Activated CD4-positive, alpha-beta T cell treated with anti-CD3 and anti-CD28 coated beads for 36 hours (primary cell): ENCODE measurements at places on chromosomes 16 and 17. TPM values are rescaled to one million over a fixed set of nuclear protein-coding genes. Genes with fewer than 3 reads are reported as not detected.

DNA sequence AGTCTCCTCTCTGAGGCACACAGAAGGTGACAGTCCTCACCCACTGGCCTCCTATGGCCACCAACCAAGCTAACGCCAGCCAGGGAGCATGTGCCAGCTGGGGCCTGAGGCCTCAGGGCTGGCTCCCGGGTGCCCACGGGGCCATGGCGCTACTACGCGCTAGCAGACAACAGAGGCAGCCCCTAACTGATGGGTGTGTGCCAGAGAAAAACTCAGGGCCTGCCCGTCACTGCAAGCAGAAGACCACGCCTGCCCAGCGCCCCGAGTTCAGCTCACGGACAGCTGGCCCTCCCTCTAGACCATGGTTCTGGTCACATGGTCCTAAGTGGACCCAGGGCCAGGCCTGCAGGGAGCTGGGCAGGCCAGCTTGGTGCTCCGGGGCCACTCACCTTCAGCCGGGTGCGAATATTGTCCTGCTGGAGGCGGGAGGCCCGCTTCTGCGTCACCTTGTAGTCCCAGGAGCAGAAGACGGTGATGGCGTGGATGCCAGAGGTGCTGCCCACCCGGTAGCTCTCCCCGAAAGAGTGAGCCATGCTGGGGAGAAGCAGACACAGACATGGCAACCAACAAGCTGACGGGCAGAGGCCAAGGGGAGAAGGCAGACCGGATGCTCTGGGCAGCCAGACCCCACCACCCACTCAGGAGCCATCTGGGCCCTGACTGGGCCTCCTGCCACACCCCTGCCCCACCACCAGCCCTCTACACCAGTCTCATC, 6.2 kb downstream of the TMC6 start:
- peak; percentile 25 for DNase-seq
- no peaks in the 10 kb centered on the region for H3K27me3 ChIP-seq
- peak overlapping the region; percentile 66 for H3K4me3 ChIP-seq
- H3K4me1 ChIP-seq, result peaks cover 66% of the 10 kb centered on the region
- H3K36me3 ChIP-seq, result peaks cover 56% of the 10 kb centered on the region

- H3K27ac ChIP-seq, result peak overlapping the region; percentile 95
- peak; percentile 80 for DNase-seq
- peaks cover 35% of the 10 kb centered on the region for H3K36me3 ChIP-seq
- peaks cover 91% of the 10 kb centered on the region for H3K4me1 ChIP-seq
- H3K4me3 ChIP-seq, result peak overlapping the region; percentile 62
- no peaks in the 10 kb centered on the region for H3K27me3 ChIP-seq
Observed at GRCh38 chr17:77445760-77446532, 305.2 kb downstream of the SEC14L1 start.

DNA sequence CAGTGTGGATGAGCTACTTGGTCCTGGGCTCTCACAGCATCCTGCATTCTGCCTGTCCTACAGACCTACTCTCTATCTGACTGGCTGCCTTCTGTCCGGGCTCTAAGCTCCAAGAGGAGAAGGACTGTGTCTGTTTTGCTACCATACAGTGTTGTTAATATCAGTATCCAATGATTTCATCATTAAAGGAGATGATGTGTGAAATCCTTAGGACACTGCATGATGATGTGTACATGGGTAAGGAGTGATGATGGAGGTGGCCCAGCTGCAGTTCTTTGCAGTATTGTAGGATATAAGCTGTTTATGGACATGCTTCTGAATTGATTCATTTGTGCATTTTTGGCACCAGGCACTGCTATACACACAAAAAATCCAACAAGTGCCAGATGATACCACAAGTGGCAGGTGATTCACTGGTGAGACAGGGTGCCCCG, 536.9 kb upstream of the CDH11 start:
- no peak overlapping the region for H3K4me3 ChIP-seq
- H3K27me3 ChIP-seq, result peaks cover 3% of the 10 kb centered on the region
- no peak overlapping the region for H3K27ac ChIP-seq
- H3K4me1 ChIP-seq, result no peaks in the 10 kb centered on the region

DNA sequence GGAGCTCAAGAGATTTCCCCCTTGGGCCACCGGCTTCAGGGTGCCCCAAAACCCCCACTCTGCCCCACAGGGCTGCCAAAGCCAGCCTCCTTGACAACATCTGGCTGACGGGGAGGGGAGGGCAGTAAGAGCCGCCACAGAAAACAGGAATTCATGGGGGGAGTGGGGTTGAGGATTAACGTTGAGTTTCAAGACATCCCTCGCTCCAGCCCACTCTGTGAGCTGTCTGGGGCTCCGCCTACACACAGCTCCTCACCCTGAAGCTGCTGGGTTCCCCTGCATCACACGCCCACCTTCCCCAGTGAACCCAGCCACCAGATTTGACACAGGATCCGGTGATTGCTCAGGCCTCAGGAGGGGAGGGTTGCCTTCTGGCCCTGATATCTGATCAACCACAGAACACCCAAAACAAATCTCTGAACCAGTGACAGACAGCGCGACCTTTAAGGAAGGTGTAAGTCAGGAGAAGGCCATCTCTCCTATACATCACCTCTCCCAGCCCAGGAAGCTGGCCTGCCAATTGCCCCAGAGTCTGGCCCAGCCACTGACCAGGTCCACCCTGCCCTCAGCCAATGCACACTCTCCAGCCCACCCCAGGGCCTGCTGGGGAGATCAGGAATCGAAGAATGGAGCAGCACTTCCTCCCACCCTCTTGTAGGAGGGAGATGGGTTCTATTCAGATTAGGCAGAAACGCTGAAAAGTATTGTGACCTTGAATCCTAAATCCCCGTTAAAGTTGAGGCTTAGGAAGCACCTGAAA, 132.1 kb downstream of the CLEC16A start:
- H3K27me3 ChIP-seq, result no peaks in the 10 kb centered on the region
- H3K27ac ChIP-seq, result peak overlapping the region; percentile 89
- H3K36me3 ChIP-seq, result peaks cover 35% of the 10 kb centered on the region
- H3K4me3 ChIP-seq, result peak overlapping the region; percentile 15
- H3K4me1 ChIP-seq, result peaks cover 96% of the 10 kb centered on the region
- peak; percentile 87 for DNase-seq

PLXDC1 gene
- 2.4 TPM for total RNA-seq

DNA sequence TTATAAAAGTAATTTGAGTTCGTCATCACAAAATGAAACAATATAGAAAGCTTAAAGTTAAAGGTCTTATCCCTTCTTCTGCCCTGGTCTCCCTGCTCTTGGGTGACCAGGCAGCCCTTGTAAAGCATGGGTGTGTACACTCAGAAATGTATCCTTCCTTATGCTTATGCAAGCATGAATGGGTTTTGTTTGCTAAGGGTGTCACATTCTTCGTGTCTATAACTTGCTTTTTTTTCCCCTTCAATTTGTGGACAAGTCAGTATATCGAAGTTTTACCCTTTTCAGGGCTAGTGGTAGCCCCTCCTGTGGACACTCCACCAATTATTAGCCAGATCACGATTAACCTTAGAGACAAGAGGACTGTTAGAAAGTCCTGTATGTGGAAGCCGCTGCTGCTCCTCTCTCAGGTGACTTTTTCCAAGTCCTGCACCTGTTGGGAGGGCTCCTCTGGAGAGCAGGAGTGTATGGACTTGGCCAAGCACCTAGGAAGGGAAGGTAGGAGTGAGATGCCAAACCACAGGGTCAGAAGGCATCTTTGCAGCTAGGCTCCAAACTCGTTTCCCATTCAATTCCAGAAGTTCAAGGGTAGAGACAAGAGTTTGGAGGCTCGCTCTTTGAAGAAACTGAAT, 50.9 kb downstream of the LDHD start:
- H3K36me3 ChIP-seq, result no peaks in the 10 kb centered on the region
- DNase-seq, result no peak
- H3K27ac ChIP-seq, result no peak overlapping the region
- H3K4me3 ChIP-seq, result peak overlapping the region; percentile 56
- H3K27me3 ChIP-seq, result no peaks in the 10 kb centered on the region

- peak; percentile 93 for DNase-seq
- H3K4me1 ChIP-seq, result peaks cover 95% of the 10 kb centered on the region
- H3K36me3 ChIP-seq, result peaks cover 27% of the 10 kb centered on the region
Observed at GRCh38 chr17:77404812-77405581, 264.2 kb downstream of the SEC14L1 start.

- H3K4me3 ChIP-seq, result no peak overlapping the region
- H3K27ac ChIP-seq, result no peak overlapping the region
- H3K4me1 ChIP-seq, result no peaks in the 10 kb centered on the region
- H3K36me3 ChIP-seq, result no peaks in the 10 kb centered on the region
- no peaks in the 10 kb centered on the region for H3K27me3 ChIP-seq
Observed at GRCh38 chr17:47990962-47991731, 20.2 kb downstream of the CDK5RAP3 start.

DNA sequence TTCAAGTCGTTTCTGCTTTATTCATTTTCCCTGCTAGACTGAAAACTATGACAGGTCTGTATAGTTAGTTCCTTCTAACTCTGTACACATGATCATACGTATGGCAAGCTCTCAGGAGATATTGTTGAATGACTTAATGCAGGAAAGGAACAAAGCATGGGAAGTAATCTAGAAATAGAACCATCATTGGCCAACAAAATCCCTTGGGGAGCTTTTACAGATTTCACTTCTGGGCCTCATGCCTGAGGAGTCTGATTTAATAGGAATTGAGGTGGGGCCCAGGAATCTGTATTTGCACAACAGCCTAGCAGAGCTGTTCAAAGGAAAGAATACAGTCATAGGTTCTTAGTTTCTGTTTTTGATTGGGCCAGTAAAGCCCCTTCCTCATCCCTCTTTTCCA, 229.2 kb downstream of the MAP2K6 start:
- peaks cover 2% of the 10 kb centered on the region for H3K27me3 ChIP-seq
- no peak overlapping the region for H3K4me3 ChIP-seq
- H3K27ac ChIP-seq, result no peak overlapping the region
- no peak for DNase-seq
- H3K36me3 ChIP-seq, result no peaks in the 10 kb centered on the region

- no peaks in the 10 kb centered on the region for H3K27me3 ChIP-seq
- DNase-seq, result no peak
- H3K36me3 ChIP-seq, result peaks cover 2% of the 10 kb centered on the region
- peaks cover 82% of the 10 kb centered on the region for H3K4me1 ChIP-seq
- peak overlapping the region; percentile 80 for H3K27ac ChIP-seq
Observed at GRCh38 chr16:68093816-68094613, 8.8 kb downstream of the NFATC3 start.

GRCh38 chr17:58007781-58008706, 998 bp upstream of the SRSF1 start:
- H3K4me1 ChIP-seq, result peaks cover 26% of the 10 kb centered on the region
- H3K27ac ChIP-seq, result peak overlapping the region; percentile 100
- DNase-seq, result peak; percentile 49
- H3K27me3 ChIP-seq, result no peaks in the 10 kb centered on the region

JPH3 gene
- total RNA-seq, result 0.19 TPM

GRCh38 chr17:60435244-60436167, 13.2 kb downstream of the CHCT1 start:
- H3K36me3 ChIP-seq, result no peaks in the 10 kb centered on the region
- peak; percentile 71 for DNase-seq
- H3K4me1 ChIP-seq, result no peaks in the 10 kb centered on the region
- H3K4me3 ChIP-seq, result no peak overlapping the region
- H3K27me3 ChIP-seq, result peaks cover 2% of the 10 kb centered on the region

BOLA2 gene
- total RNA-seq, result 20.3 TPM

- H3K27ac ChIP-seq, result peak overlapping the region; percentile 86
- no peaks in the 10 kb centered on the region for H3K27me3 ChIP-seq
- H3K4me1 ChIP-seq, result peaks cover 62% of the 10 kb centered on the region
- H3K4me3 ChIP-seq, result peak overlapping the region; percentile 61
Observed at GRCh38 chr16:11583166-11583565, 3.6 kb downstream of the LITAF start.

MAP2K6 gene
- total RNA-seq, result 2.7 TPM

PROCA1 gene
- total RNA-seq, result 4.5 TPM

CCL16 gene
- total RNA-seq, result not detected

DNA sequence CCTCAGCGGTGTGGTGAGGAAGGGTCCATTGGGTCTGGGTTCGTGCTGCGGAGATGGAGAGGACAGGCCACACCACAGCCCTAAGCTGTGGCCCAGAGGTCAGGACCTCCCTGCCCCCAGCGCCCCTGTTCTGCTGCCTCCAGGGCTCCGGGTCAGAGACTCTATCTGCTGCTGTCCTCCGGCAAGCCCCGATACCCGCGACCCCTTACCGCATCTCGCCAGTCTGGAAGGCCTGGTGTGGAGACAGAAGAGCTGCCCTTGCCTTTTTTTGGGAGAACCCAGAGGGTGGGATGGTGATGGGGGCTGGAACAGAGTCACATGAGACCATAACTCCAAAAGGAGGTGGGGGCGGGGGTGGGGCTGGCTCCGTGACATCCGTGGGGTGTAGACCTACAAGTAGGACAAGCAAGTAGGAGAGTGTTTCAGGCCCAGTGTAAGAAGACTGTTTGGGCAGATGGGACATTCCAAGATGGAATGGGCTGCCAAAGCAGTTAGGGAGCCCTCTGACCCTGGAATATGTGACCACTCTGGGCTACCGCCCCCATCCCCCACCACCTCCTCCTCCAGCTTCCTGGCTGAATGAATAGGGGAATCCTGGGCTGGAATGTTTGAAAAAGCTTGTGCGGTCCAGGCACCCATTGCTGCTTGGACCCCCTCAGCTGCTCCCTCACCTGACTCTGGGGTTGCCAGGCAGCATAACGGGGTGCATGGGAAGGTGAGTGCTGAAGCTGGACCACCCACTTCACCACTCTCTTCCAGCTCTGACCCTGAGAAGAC, 1.4 kb downstream of the XYLT2 start:
- peak overlapping the region; percentile 83 for H3K27ac ChIP-seq
- peak; percentile 29 for DNase-seq

- H3K27ac ChIP-seq, result no peak overlapping the region
- H3K4me3 ChIP-seq, result no peak overlapping the region
- no peak for DNase-seq
- no peaks in the 10 kb centered on the region for H3K4me1 ChIP-seq
Observed at GRCh38 chr17:56176091-56176490, 22.8 kb downstream of the ANKFN1 start.

REXO5 gene
- total RNA-seq, result 20.4 TPM

DNA sequence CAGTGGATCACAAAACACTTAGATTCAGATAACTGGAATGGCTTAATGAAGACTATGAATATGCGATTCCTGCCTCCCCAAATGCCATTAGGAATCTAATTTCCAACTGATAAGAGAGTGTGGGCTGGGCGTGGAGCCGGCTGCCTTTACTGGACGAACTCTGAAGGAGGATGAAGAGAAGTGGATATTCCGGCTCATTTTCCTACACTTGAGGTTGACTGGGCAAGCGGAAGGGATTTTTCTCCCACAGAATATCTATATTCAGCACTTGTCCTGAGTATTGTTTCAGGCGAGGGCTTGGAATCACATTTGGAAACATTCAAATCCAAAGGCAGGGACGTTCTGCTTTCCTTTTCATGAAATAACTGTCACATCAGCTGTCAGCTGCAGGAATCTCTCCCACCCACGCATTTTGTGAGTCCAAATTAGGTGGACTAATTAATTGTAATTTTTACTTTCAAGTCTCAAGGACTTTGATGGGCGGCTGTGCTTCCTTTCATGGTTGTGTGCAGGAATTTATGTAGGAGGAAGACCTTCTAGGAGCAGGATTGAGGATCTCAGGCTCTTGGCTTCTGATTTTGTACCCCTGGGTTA, 138.5 kb downstream of the PITPNC1 start:
- H3K27me3 ChIP-seq, result no peaks in the 10 kb centered on the region
- H3K4me3 ChIP-seq, result no peak overlapping the region
- DNase-seq, result no peak
- H3K36me3 ChIP-seq, result no peaks in the 10 kb centered on the region

CA10 gene
- total RNA-seq, result not detected

DPEP1 gene
- total RNA-seq, result not detected

- no peak overlapping the region for H3K4me3 ChIP-seq
- no peaks in the 10 kb centered on the region for H3K27me3 ChIP-seq
- no peak for DNase-seq
Observed at GRCh38 chr17:75931062-75931461, 9.8 kb downstream of the FBF1 start.

GRCh38 chr16:78183437-78184237, 84.2 kb downstream of the WWOX start:
- H3K36me3 ChIP-seq, result peaks cover 4% of the 10 kb centered on the region
- H3K4me1 ChIP-seq, result no peaks in the 10 kb centered on the region
- no peak overlapping the region for H3K4me3 ChIP-seq
- no peak for DNase-seq
- no peak overlapping the region for H3K27ac ChIP-seq
